ENCODE measurements at places on chromosomes 12 and 14.

GRCh38 chr12:110015132-110015531 lies 15.9 kb downstream of the ANKRD13A start:
- DNase-seq = no peak

- no peak for DNase-seq
Measured at GRCh38 chr12:104790296-104791125, 167.6 kb downstream of the SLC41A2 start.

DNA sequence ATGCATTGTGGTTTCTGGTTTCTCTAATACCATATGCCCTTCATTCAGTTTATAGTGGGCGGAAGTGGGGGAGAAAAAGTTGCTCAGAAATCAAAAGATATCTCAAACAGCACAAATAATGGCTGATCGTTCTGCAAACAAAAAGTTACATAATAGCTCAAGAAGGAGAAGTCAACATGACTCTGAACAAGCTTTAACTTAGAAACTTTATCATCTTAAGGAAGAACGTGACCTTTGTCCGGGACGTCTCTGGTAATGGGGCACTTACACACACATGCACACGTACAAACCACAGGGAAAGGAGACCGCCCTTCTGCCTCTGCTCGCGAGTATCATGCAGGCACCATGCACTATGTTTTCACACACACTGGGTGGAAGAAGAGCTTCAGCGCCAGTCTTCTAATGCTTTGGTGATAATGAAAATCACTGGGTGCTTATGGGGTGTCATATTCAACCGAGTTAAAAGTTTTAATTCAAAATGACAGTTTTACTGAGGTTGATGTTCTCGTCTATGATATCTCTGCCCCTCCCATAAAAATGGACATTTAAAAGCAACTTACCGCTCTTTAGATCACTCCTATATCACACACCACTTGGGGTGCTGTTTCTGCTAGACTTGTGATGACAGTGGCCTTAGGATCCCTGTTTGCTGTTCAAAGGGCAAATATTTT lies 4.7 kb downstream of the FOS start:
- DNase-seq = no peak

GRCh38 chr12:51270067-51270950 lies at the start of gene SMAGP:
Gene SMAGP, minus strand, starts transcription at chr12:51270415. Its CDS starts 1,137 bp downstream, at chr12:51269278.
- DNase-seq = no peak

GRCh38 chr14:62373944-62374343 lies 611.7 kb downstream of the SNAPC1 start:
- DNase-seq = no peak

DNA sequence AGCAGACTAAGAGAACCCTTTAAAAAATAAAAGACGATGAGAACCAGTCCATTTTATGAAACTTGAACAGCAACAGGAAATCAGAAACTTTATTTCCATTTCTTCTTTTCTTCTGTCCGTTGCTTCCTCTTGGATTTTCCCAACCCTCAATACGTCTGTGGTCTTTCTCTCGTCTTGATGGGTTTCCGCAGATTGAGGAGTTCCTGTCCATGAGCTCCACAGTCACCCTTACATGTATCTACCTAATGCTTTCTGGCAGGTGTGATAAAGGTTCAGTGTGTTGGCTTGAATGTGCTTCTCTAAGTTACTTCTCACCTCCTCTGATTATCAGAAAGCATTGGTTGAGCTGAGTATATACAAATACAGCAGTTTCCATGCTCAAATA lies 110.0 kb downstream of the ETV6 start:
- DNase-seq = no peak

All from vagina (tissue), 2 donors.